ENCODE measurements at places on chromosomes 7 and 10.
A peak's percentile ranks its signal among the peaks of the same experiment; 100 is the strongest.

DNA sequence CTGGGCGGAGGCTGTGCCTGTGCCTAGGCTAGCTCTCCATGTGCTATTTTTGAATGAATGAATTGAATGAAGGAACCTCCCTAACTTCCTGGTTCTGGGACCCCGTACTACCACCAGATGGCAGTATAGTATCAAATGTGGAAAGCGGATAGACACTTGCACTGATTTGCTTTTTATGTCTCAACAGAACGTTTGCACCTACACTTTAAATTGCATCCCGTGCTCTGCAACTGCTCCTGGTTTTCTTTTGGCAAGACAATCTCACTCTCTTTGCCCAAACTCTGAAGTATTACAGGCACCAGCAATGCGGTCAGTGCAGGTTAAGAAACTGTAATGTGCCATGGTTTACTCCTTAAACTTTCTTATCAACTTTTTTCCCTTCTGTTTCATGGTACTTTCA lies 6.5 kb downstream of the FZD8 start:
- peak; percentile 49 for DNase-seq

- DNase-seq = peak; percentile 70
Observed at GRCh38 chr10:74932648-74933047, 106.2 kb downstream of the KAT6B start.

DNA sequence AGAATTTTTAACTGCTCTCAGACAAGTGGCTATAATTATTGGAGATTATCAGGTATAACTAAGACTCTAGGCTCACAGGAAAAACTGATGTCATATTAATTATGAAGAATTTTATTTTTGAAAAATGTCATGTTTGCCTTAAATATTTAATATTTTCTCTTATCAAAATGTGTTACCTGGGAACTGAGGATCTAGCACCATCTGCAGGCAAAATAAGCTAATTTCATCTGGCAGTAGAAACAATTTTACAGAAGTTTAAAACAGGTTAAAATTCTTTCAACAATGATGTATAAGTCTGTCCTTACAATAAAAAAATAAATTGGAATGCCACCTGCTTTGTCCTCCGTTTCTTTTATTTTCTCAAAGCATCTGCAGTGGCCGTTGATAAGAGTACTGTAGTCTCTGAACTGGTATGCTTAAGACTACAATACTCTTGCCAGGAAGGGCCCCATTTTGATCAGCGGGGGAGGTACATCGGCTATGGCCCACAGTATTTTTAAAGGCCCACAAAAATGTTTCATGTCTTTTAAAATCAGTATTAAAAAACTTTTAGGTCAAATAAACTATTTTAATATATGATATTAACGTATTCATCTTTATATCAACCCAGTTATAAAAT lies 81.3 kb downstream of the VWDE start:
- DNase-seq = no peak

DNA sequence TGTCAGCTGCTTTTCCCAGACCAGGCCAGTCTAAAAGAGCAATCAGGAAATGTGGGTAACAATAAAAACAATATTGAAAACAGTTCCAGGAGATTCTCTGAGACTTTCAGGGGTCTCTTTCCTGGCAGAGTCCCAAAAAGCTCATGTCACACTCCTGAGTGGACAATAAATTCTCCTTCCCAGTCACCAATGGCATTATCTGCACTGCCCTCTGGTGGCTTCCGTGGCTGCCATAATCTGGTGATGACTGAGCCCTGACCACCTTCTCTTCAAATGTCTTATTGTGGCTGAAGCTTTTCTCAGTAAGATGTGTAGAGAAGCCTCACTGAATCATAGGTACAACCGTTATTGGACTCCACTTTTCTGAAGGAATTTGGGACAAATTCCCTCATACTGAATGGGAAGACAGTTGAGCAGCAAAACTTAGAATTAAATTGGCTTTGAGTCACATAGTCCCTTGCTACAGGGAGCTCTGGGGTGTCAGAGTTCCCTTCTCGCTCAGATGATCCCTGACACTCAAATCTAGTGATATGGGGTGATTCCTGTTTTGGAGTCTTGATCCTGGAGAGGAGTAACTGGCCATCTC lies 24.4 kb upstream of the ASAH2 start:
- no peak for DNase-seq

All from DMS 273 treated with DMSO at 0.1 percent for 48 hours (cell line).